ENCODE measurements at places on chromosomes 7 and 10. TPM values are rescaled to one million over a fixed set of nuclear protein-coding genes. Genes with fewer than 3 reads are reported as not detected.

- H3K4me1 ChIP-seq: peaks cover 11% of the 10 kb centered on the region
- H3K36me3 ChIP-seq: no peaks in the 10 kb centered on the region
- DNase-seq: no peak
Observed at GRCh38 chr7:26657686-26658388, 206.6 kb downstream of the SKAP2 start.

DNA sequence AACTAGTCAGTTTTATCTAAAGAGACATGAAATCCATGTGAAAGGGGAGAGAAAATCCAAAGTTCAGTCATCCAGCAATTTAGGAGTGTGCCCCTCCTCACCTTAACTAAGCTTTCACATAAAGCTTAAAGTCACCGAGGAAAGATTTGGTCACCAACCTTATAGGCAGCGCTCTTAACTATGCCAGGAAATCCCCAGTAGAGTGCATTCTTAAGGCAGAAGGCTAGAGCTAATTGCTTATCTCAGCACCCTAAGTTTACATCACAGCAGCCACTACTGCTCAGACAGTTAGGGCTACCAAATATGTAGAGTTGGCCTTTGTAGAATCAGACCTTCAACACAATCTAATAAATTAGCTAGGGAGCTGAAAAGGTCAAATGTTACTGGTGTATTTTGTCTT lies 47.9 kb downstream of the MTPN start:
- H3K4me3 ChIP-seq: no peak overlapping the region
- no peak overlapping the region for H3K27ac ChIP-seq
- no peak for DNase-seq
- no peaks in the 10 kb centered on the region for H3K36me3 ChIP-seq
- H3K4me1 ChIP-seq: peaks cover 17% of the 10 kb centered on the region
- H3K27me3 ChIP-seq: no peaks in the 10 kb centered on the region

GRCh38 chr7:130908345-130909160 lies 174.5 kb upstream of the KLF14 start:
- no peak overlapping the region for H3K4me3 ChIP-seq
- H3K27ac ChIP-seq: no peak overlapping the region
- no peak for DNase-seq
- H3K36me3 ChIP-seq: no peaks in the 10 kb centered on the region
- peaks cover 25% of the 10 kb centered on the region for H3K4me1 ChIP-seq

DNA sequence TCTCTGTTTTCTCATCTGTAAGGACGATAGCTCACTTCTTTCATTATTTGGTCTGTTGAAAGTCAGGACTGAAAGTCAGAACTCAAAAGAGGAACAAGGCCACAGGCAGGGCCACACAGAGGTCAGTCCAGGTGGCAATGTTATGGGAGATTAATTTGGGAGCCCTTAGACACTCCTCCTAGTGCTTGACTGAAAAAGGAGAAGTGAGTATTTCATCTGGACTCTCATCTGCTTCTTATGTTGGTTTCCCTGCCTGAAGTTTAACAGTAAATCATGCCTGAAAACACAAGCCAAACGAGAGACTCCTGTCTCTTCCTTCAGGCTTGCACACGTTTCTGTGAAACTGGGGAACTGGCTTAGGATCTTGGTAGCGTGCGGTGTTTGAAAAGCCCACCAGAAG lies 248.5 kb downstream of the BUB3 start:
- H3K27ac ChIP-seq: no peak overlapping the region
- H3K4me3 ChIP-seq: no peak overlapping the region
- H3K4me1 ChIP-seq: no peaks in the 10 kb centered on the region
- no peaks in the 10 kb centered on the region for H3K27me3 ChIP-seq

DNA sequence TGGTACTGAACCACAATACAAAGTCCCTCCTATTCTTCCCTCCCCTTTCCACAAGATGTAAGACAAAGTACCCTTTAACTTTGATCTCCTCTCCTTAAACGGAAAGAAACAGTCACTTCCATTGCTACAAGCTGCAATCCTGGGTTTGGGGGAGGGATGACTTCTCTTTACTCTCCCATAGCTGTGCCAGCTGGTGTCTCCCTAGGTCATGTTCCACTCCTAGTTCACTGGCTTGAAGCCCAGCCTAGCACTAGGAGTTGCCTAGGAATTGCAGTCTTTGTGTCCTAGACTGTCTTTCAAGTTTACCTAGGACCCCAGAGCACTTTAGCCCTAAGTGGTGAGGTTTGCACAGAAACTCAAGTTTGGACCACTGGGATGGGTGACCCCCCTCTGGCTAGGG lies 311.1 kb downstream of the HPSE2 start:
- H3K27ac ChIP-seq: no peak overlapping the region
- no peaks in the 10 kb centered on the region for H3K4me1 ChIP-seq
- H3K4me3 ChIP-seq: no peak overlapping the region
- H3K27me3 ChIP-seq: no peaks in the 10 kb centered on the region
- no peaks in the 10 kb centered on the region for H3K36me3 ChIP-seq

Gene EGR2
- total RNA-seq: 4.2 TPM

Gene CLRN3
- 0.26 TPM for total RNA-seq

Gene UTF1
- not detected for total RNA-seq

Gene SKIDA1
- total RNA-seq: 0.78 TPM

Gene PPP1R17
- total RNA-seq: not detected

Gene KCNMA1
- 5.9 TPM for total RNA-seq

Measured in body of pancreas (tissue), 4 donors.